ENCODE measurements at places on chromosomes 5 and 9.

GRCh38 chr5:142915813-142916424 is 145.7 kb downstream of the ARHGAP26 start:
- DNase-seq, result no peak

GRCh38 chr9:77663754-77664153 is 15.6 kb upstream of the GNA14 start:
- DNase-seq, result no peak

- DNase-seq, result no peak
Measured at GRCh38 chr5:114332925-114333324, 28.9 kb upstream of the KCNN2 start.

- no peak for DNase-seq
Measured at GRCh38 chr5:115439042-115439441, 105.5 kb downstream of the FEM1C start.

- no peak for DNase-seq
Measured at GRCh38 chr5:179264783-179265513, 80.3 kb downstream of the ADAMTS2 start.
